ENCODE measurements at places on chromosomes 7 and 10. TPM values are rescaled to one million over a fixed set of nuclear protein-coding genes. Genes with fewer than 3 reads are reported as not detected.

The PARD3 gene
- 46.4 TPM for total RNA-seq

The ODAD2 gene
- total RNA-seq = 1.5 TPM

The CTNNA3 gene
- total RNA-seq = under 0.01 TPM

The BICC1 gene
- 64.7 TPM for total RNA-seq

The TSPAN33 gene
- total RNA-seq = 0.17 TPM

The PON1 gene
- total RNA-seq = not detected

The OR13A1 gene
- not detected for total RNA-seq

The ARHGEF35 gene
- total RNA-seq = 0.51 TPM

The LIPF gene
- not detected for total RNA-seq

The CALHM1 gene
- not detected for total RNA-seq

The TMEM270 gene
- total RNA-seq = not detected

The SEMA3D gene
- 12.1 TPM for total RNA-seq

The AQP1 gene
- 44.6 TPM for total RNA-seq

The METTL27 gene
- 4.9 TPM for total RNA-seq

The PUS7 gene
- total RNA-seq = 8.8 TPM

The TEX47 gene
- total RNA-seq = not detected

The ANXA8 gene
- not detected for total RNA-seq

The C10orf90 gene
- 0.17 TPM for total RNA-seq

The ANKRD30A gene
- not detected for total RNA-seq

The CDC14C gene
- total RNA-seq = 0.17 TPM

The ABLIM1 gene
- 4.9 TPM for total RNA-seq

All from fibroblast of lung (primary cell).